Lung microvascular endothelial cell (primary cell): ENCODE measurements at places on chromosomes 12 and 14. TPM values are rescaled to one million over a fixed set of nuclear protein-coding genes. Genes with fewer than 3 reads are reported as not detected.

CMA1 gene
- total RNA-seq = not detected in 2 replicates

RNFT2 gene
- total RNA-seq = 0.60 and 1.5 TPM in 2 replicates

VPS29 gene
- 42.9 and 47.2 TPM in 2 replicates for total RNA-seq

HOXC12 gene
- not detected in 2 replicates for total RNA-seq

DENR gene
- 25.6 and 27.7 TPM in 2 replicates for total RNA-seq

KLRF2 gene
- not detected in 2 replicates for total RNA-seq

KRT2 gene
- not detected in 2 replicates for total RNA-seq
